NCI-H82 (cell line): ENCODE measurements at places on chromosomes 3 and 15.

DNA sequence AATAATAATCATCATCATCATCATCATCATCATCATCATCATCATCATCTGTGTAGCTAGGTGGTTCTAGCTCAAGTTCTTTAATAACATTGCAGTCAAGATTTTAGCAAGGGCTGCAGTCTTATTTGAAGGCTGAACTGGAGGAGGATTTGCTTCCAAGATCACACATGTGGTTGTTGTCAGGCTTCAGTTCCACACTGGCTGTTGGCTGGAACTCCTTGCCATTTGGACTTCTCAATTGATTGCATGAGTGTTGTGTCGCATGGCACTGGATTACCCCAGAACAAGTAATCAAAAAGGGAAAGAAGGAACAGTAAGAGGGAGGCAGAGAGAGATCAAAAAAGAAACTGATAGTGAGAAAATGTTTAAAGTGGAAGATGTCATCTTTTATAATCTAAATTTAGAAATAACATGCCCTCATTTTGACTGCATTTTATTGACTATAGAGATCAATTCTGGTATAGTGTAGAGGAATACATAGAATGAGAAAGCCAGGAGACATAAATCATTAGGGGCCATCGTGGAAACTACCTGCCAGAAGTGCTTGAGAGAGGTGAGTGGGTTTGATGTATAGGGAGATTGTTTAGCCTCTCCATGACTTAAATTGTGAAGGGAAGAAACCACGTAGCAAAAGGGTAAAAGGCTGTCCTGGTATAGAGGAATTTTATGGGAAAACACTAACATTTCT, 346.6 kb upstream of the RBMS3 start:
- no peak for DNase-seq

- no peak for DNase-seq
Measured at GRCh38 chr15:26091184-26091583, 228.1 kb upstream of the ATP10A start.

- peak; percentile 47 for DNase-seq
Measured at GRCh38 chr15:57079931-57080620, 161.6 kb downstream of the TCF12 start.

DNA sequence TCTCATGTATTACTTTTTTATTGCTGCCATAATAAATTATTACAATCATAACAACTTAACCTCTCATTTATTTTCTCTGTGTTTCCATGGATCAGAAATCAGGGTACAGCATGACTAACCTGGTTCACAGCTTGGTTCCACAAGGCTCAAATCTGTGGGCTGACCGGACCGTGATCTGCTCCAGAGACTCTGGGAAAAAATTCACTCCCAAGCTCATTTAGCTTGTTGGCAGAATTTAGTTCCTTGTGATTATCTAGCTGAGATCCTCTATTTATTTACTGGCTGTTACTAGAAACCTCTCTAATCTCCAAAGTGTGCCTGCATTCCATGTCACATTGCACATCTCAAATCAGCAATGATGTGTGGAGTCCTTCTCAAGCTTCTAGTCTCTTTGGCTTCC, 386.6 kb downstream of the DIPK2A start:
- DNase-seq, result no peak

DNA sequence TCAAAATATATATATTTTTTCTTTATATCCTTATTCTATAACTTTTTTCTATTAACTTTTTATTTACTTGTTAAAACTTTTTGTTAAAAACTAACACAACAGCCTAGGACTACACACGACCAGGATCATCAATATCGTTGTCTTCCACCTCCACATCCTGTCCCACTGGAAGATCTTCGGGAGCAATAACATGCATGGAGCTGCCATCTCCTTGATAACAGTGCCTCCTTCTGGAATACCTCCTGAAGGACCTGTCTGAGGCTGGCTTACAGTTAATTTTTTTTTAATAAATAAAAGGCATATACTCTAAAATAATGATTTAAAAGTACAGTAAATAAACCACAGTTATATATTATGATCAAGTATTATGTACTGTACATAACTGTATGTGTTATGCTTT, 58.9 kb downstream of the SFMBT1 start:
- peak; percentile 54 for DNase-seq

DNA sequence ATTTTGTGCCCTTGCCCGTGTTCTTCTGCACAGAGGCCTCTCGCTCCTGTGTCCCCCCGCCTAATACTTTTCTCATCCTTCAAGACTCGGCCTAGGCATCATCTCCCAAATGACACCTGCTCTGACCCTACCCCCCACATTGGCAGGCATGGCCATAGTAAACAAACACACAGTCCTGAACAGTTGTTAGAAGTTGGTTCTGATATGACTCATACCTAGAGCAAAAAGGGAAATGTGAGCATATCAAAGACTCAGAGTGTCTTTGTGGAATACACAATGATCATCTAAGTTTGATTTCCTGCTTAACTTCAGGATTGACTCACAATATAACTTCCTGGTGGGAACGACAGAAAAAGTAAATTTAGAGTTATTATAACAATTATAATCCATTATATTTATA, 120.5 kb downstream of the POLR2M start:
- no peak for DNase-seq

- no peak for DNase-seq
Measured at GRCh38 chr3:159114582-159114981, 312.7 kb downstream of the MFSD1 start.

DNA sequence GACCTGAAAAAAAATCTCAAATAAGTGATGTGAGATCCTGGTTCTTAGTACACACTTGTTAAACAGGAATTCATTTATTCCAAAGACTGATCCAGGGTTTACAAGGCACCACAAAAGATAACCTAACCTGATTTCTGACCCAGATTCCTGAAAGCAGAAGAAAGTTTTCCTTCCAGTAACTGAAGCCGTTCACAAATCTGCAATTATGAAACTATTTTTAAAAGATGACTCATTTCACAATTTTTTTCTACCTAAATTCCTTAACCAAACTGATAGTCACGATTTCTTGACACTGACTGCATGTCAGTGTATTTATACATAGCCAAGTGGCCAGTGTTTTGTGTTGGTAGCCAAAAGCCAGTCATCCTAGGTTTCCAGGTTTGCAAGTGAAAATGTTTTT, 17.1 kb downstream of the SLC9A9 start:
- no peak for DNase-seq

DNA sequence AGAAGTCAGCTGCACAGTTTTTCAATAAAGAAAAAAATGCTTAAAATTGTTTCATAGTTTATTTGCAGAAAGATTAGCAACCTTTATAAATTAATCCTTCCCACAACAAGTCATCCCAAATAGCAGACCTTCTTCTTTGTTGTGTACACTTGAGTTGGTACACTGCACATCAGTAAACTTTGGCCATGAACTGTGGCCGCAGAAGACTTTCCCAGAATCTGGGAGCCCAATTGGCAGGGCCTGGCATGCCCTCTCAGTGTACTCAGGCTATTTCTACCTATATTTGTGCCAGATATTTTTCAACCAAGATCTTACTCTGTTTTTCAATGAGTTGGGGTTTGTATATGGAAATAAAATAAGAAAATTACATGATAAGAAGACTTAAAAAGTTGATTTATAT, 133.1 kb downstream of the DIPK2A start:
- DNase-seq, result peak; percentile 29

DNA sequence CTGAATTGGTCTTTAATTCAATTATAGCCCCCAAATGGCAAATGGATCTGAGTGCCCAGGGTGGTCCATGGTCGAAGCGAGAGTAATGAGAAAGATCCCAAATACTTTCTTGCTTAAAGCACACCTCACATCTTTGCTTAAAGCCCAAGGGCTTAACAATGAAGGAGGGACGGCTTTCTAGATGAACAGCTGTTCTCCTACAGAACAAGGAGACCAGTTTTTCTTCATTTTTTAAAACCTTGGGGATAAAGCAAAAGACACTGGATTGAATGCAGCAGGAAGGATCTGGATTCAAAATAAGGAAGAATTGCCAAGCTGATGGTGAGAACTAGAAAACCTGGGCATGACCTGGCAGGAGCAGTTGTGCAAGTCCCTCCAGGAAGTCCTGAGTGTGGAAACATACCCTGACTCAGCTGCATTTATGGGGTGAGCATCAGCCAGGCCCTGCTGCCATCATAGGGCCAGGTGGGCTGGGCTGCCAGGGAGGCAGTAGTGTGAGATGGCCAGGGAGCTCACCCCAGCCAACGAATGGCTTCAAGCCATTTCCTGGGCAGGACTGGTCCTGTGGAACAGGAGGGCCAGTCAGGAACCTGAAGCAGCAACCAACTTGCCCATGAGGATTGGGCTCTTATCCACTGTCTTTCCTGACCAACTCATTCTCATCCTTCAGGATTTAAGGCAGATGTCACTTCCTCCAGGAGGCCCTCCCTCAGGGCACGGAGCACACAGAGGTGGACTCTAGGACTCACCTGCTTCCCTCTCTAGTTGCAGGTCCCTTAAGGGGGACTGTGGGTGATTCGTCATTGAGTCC, 18.4 kb upstream of the RHCG start:
- DNase-seq, result no peak

DNA sequence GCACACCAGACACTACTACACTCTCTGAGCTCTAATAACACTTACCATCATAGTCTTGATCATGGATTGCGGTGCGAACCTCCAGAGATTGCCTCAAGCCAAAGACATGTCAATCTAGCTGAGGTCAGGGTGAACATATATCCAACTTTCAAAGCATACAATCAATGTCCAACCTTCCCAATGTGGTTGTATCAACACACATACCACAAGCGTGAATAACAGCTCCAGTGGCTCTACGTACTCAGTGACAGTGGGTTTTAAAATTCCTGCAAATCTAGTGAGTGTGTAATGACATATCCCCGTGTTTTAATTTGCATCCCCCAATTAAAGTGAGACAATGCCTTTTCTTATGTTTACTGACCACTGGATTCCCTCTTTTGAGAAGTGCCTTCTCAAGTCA, 29.6 kb downstream of the SFMBT1 start:
- no peak for DNase-seq

GRCh38 chr15:65373163-65373651, 4.6 kb downstream of the IGDCC3 start:
- DNase-seq, result peak; percentile 95

DNA sequence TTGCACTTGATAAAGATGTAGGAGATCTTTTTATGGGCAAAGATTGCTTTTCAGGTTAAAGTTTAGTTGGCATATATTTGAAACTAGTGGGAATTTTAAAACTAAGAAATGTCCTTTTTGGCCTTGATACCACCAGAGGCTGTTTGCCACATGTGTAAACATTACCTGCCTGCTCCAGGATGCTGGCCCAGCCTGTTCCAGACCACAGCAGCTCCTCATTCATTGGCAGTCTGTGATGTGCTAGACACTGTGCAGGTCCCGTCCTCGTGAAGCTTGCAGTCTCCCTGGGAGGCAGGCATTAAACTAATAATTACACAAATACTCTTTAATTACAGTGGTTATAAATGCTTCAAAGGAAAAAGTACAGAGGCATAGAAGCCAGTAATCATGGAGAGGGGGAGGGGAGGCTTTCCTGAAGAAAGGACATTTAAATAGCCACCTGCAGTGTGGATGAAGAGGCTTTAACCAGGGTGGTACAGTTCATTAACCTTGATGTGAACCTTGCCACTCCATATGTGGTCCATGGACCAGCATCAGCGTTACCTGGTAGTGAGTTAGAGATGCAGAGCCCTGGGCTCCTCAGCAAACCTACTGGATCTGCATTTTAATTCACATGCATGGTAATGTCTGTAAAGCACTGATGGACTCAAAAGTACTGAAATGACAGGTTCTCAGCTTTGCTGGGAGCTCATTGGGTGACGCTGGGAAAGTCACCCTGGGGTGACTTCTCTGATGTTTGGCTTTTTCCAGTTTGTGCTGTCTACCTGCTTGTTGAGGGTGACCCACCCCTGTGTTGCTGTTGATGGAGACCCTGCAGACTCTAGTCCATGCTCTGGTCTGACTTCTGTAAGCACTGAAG, 5.3 kb downstream of the ZNF710 start:
- no peak for DNase-seq

DNA sequence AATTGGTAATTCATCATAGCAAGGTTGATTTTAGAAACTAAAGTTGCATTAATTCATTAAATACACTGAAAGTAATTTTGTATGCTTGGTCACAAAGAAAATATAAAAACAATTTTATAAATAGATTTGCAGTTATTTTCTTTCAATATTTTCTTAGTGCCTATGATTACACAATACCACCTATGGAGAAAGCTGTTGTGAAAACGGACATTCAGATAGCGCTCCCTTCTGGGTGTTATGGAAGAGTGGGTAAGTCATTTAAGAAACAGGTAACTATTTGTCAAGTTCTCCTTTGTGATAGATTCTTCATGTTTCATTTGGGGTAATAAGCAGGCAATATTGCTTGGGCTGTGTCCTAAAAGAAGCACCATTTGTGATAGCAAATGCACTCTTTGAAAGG, 3.0 kb downstream of the DUT start:
- DNase-seq, result no peak

GRCh38 chr15:40252438-40253166, 13.7 kb downstream of the PAK6 start:
- no peak for DNase-seq

DNA sequence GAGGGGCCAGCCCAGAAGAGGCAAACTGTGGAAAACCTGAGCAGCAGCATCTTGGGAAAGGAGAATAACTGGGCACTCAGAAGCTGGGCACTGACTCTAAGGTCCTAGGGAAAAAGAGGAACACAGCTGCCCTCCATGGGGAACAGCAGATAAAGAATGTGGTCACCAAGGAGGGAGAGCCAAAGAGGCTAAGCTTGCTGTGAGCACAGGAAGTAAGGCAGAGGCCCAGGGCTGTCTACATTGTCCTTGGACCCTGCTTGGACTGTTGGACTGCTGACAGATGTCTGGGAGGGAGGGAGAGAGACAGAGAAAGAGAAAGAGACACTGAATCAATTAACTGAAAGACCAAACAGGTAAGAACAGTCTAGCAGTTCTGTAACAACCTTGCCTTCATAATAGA, 4.5 kb upstream of the MNS1 start:
- DNase-seq, result peak; percentile 3

DNA sequence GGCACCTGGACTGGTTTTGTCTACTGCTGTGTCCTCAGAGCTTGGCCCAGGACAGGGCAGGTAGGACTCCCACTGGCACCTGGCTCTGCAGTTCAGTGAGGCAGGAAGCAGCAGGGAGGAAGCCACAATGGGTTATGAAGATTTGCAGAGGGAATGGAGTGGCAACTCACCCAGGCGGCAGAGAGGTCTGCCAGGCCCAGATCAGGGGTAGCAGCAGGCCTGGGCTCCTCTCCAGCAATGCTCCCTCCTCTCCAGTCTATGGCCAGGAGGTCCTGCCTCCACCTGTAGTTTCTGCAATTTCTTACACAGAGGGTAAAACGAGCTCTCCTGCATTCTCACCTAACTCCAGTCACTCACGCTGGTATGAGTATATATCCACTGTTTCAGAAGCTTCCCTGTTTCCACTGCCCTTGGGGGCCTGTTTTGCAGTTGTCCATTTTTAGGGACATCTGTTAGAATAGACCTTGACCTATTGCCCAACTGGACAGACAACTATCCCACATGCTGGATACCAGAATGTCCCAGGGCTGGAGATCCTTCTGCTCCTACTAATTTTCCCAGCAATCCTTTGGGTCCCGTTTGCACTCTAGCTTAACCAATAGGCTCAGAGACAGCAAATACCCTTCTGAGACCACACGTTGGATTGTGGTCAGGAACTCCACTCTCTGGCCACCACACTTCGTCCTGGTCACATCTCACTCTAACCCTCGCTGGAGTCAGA, 35.2 kb downstream of the HMCES start:
- peak; percentile 67 for DNase-seq

GRCh38 chr3:71779674-71780377, 5.1 kb downstream of the PROK2 start:
- no peak for DNase-seq
